Sigmoid colon (tissue), 7 donors: ENCODE measurements at places on chromosomes 3 and 15. TPM values are rescaled to one million over a fixed set of nuclear protein-coding genes. Genes with fewer than 3 reads are reported as not detected.

DNA sequence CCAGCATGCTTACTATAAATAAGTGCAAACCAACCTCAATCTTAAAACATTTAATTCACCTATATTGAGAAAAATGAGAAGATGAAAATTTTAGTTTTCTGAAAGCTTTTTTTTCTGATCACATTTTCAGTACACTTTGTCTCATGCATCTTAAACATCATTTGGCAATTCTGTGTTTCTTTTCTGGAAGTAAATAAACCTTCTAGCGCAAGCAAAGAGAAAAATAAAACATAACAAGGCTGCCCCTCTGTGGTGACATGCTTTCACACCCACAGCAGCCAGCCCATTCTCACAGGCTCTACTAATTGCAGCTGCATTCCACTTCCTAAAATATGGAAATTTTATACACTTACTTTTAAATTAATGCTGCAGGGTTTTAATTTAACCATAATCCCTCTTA, 90.1 kb downstream of the NEK10 start:
- H3K36me3 ChIP-seq = no peaks in the 10 kb centered on the region
- no peak for DNase-seq
- no peak overlapping the region for H3K4me3 ChIP-seq
- no peaks in the 10 kb centered on the region for H3K4me1 ChIP-seq
- H3K27me3 ChIP-seq = no peaks in the 10 kb centered on the region

GRCh38 chr15:51186181-51186705, 91.5 kb upstream of the TNFAIP8L3 start:
- no peaks in the 10 kb centered on the region for H3K27me3 ChIP-seq
- no peaks in the 10 kb centered on the region for H3K36me3 ChIP-seq
- no peak overlapping the region for H3K27ac ChIP-seq
- DNase-seq = no peak

- H3K27me3 ChIP-seq = no peaks in the 10 kb centered on the region
- H3K36me3 ChIP-seq = no peaks in the 10 kb centered on the region
- DNase-seq = peak; percentile 65
- no peak overlapping the region for H3K27ac ChIP-seq
- H3K4me1 ChIP-seq = no peaks in the 10 kb centered on the region
- H3K4me3 ChIP-seq = no peak overlapping the region
Observed at GRCh38 chr3:14849638-14850230, 31.0 kb downstream of the FGD5 start.

- no peak for DNase-seq
- no peaks in the 10 kb centered on the region for H3K27me3 ChIP-seq
- H3K4me3 ChIP-seq = no peak overlapping the region
- H3K4me1 ChIP-seq = peaks cover 25% of the 10 kb centered on the region
- H3K36me3 ChIP-seq = no peaks in the 10 kb centered on the region
Observed at GRCh38 chr3:32419742-32420125, 28.1 kb downstream of the CMTM7 start.

DNA sequence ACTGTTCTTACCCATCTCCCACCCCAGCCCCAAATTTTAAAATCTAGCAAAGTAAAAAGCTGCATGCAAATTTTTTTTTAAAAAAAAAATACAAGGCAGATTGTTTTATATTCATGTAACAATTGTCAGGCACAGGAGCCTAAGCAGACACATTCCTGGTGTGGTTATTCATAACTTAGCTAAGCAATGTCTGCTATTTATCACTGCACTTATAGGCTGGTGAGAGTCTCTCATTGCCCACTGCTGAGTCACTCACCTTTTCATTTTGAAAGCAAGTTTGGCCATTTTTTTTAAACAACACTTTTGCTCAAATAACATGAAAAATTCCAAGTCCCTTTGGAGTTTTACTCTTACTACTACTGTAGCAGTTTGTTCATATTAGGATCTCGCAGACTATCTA, 413.9 kb downstream of the RBMS3 start:
- H3K4me1 ChIP-seq = no peaks in the 10 kb centered on the region
- peak overlapping the region; percentile 86 for H3K27ac ChIP-seq
- DNase-seq = no peak

DNA sequence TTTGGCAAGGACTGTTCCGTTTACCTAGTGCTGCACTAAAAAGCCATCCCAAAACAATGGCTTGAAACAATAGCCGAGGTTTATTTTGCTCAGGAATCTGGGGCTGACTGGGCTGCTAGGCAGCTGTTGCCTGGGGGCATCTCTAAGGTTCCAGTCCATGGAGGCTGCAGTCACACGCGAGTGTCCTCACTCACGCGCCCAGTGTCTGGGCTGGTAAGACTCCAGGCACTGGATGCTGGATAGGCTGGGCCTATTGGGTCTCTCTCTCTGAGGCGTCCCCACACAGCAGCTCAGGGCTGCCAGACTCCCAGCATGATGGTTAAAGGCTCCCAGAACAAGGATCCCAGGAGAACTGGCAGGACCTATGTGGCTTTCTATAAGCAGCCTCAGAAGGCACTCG, 34.2 kb downstream of the ALS2CL start:
- peaks cover 6% of the 10 kb centered on the region for H3K4me1 ChIP-seq
- no peaks in the 10 kb centered on the region for H3K36me3 ChIP-seq
- no peak overlapping the region for H3K27ac ChIP-seq
- H3K27me3 ChIP-seq = no peaks in the 10 kb centered on the region

DNA sequence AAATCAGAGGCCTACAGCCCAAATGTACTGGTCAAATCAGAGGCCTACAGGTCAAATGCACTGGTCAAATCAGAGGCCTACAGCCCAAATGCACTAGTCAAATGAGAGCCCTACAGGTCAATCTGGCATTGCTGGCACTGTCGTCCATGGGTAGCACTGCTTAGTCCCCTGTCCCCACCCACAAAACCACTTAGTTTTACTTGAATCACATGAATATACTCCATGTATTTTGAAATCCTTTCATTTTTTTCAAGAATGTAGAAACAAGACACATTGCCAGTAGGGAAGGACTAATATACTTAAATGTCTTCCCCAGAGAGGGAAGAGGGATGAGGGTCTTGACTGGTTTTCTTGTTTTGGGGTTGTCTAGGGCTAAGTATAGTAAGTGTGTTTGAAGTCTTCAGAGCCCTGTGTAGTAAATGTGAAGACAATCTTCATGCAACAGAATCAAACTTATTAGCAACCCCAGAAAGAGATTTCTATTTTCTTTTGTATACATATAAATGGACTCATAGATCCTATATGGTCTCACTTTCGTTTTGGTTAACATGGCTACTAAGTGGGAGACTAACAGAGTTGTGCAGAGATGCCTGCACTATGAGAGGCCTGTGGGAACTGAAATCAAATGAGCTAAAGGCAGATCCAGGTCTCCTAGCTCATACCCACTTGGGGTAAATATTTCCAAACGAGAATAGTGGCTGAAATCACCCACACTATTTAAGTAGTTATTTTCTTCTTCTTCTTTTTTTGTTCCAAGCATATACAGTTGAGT, 38.3 kb upstream of the DCUN1D1 start:
- no peaks in the 10 kb centered on the region for H3K4me1 ChIP-seq
- H3K27ac ChIP-seq = no peak overlapping the region
- no peaks in the 10 kb centered on the region for H3K27me3 ChIP-seq
- peaks cover 77% of the 10 kb centered on the region for H3K36me3 ChIP-seq

- H3K36me3 ChIP-seq = no peaks in the 10 kb centered on the region
- H3K27ac ChIP-seq = no peak overlapping the region
- no peaks in the 10 kb centered on the region for H3K4me1 ChIP-seq
- H3K27me3 ChIP-seq = no peaks in the 10 kb centered on the region
- no peak for DNase-seq
Observed at GRCh38 chr3:174362556-174362955, 496.6 kb upstream of the NAALADL2 start.

DNA sequence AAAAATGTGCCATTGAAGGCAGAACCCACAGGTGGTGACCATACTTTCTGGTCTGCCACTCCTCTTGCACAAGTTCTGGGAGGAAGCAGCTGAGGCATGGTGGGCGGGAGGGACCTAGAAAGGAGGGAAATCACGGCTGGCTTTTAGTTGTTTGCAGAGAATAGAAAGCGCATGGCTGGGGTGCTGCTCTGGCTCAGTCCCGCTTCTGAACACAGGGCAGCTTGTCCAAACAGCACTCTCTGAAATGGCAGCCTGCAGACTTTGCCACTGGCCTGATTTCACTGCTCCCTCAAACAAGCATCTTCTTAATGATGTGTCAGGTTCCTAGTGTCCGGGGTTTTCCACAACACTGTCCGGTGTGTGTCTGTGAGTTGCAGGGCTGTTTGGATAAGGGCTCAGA, 76.7 kb downstream of the AAGAB start:
- H3K4me1 ChIP-seq = peaks cover 61% of the 10 kb centered on the region
- H3K27ac ChIP-seq = peak overlapping the region; percentile 79
- H3K36me3 ChIP-seq = peaks cover 4% of the 10 kb centered on the region
- H3K27me3 ChIP-seq = no peaks in the 10 kb centered on the region
- DNase-seq = no peak

DNA sequence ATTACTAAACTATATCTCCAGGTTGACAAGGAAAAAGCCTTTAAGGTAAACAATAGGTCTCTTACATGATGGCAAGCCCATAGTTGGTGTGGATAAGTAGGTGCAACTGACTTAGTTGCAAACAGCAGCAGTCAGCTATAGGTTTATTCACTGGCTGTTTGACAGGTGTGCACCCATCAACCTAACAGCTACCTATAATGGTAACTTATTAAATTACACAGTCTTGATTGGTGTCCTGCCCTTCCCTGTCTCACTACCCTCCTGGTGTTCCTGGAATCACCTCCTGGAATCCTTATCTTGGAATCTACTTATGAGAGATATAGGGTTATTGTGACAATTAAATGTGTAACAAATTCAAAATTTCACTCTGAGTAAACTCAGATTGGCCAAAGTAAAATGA, 467.8 kb upstream of the UBE2E2 start:
- DNase-seq = no peak
- H3K27me3 ChIP-seq = no peaks in the 10 kb centered on the region
- no peak overlapping the region for H3K27ac ChIP-seq
- H3K36me3 ChIP-seq = no peaks in the 10 kb centered on the region

The RTP4 gene
- total RNA-seq = 7.2 TPM

The SLC12A8 gene
- 0.33 TPM for total RNA-seq

The MNS1 gene
- 1.1 TPM for total RNA-seq

The ITPR1 gene
- total RNA-seq = 125 TPM

The KNL1 gene
- total RNA-seq = 0.83 TPM
